Large intestine (tissue), 12 donors: ENCODE measurements at places on chromosomes 7 and 10.

DNA sequence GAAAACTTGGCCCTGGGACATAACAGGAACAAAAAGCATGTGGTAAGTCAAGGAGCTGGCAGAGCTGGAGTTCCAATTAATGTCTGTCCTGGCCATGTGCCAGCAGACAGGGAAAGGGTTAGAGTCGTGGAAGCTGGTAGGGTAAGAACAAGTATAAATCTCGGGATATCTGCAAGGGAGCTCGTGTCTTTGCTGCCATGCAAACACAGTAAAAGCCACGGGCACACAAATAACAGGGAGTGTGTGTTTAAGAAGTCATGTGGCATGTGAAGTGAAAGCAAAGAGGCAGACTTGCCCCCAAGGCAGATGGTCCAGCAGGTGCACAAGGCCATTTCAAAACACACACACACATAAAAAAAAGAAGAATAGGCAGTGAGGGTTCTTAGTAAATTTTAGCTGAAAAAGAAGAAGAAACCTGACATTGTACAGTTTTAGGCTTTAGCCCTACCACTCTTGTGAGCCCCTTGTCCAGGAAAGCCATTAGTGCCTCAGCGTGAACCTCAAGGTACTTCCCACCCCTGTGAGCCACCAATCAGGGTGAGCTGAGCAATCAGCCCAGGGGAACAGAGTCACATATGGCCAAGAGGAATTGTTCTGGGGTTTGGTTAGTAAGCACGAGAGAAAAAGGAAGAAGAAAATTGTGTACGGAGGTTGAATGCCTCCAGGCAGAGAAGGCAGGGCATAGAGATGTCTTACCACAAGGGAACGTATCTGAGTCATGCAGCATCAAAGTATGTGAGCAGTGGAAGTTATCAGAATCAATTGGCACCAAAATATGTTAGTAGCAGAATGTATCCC, 32.8 kb upstream of the ARHGAP12 start:
- H3K36me3 ChIP-seq = no peaks in the 10 kb centered on the region
- DNase-seq = peak; percentile 72
- H3K27me3 ChIP-seq = no peaks in the 10 kb centered on the region
- H3K4me3 ChIP-seq = no peak overlapping the region

GRCh38 chr7:7859411-7859810, 109.2 kb upstream of the GLCCI1 start:
- no peak overlapping the region for H3K4me3 ChIP-seq
- H3K4me1 ChIP-seq = no peaks in the 10 kb centered on the region
- H3K36me3 ChIP-seq = no peaks in the 10 kb centered on the region
- no peak overlapping the region for H3K27ac ChIP-seq

- DNase-seq = peak; percentile 30
- H3K27ac ChIP-seq = no peak overlapping the region
- H3K4me3 ChIP-seq = no peak overlapping the region
- H3K36me3 ChIP-seq = no peaks in the 10 kb centered on the region
- no peaks in the 10 kb centered on the region for H3K4me1 ChIP-seq
These were observed 449.6 kb downstream of the GRM8 start for GRCh38 chr7:126803060-126803665.

GRCh38 chr10:119207713-119208552, 562 bp downstream of the GRK5 start:
- no peaks in the 10 kb centered on the region for H3K27me3 ChIP-seq
- DNase-seq = peak; percentile 72
- H3K36me3 ChIP-seq = peaks cover 3% of the 10 kb centered on the region
- peaks cover 30% of the 10 kb centered on the region for H3K4me1 ChIP-seq

DNA sequence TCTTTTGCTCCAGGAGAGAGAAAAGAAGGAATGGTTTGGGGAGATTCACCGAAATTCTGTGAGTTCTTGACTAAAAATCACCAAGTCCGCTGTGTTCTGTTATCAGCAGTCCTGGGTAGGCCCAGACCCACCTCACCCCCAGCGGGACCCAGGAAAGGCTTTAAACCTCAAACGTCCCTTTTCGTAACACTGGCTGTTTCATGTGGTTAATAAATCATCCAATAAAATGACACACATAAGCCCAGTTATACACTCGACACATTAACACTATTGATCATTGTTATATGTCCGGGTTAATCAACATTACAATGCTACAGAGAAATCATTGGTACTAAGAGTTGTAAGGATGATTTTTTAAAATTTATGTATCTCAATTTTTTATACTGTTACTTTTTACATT, 25.2 kb downstream of the DIP2C start:
- H3K27me3 ChIP-seq = no peaks in the 10 kb centered on the region
- H3K4me1 ChIP-seq = peaks cover 26% of the 10 kb centered on the region
- no peak overlapping the region for H3K27ac ChIP-seq
- no peak for DNase-seq
- no peak overlapping the region for H3K4me3 ChIP-seq

- H3K4me3 ChIP-seq = no peak overlapping the region
- peak overlapping the region; percentile 2 for H3K27ac ChIP-seq
- no peaks in the 10 kb centered on the region for H3K27me3 ChIP-seq
- H3K36me3 ChIP-seq = no peaks in the 10 kb centered on the region
- peaks cover 13% of the 10 kb centered on the region for H3K4me1 ChIP-seq
These were observed 110.9 kb downstream of the SGMS1 start for GRCh38 chr10:50512743-50513416.

- H3K4me3 ChIP-seq = no peak overlapping the region
- H3K27me3 ChIP-seq = peaks cover 2% of the 10 kb centered on the region
- no peaks in the 10 kb centered on the region for H3K4me1 ChIP-seq
- no peak overlapping the region for H3K27ac ChIP-seq
- H3K36me3 ChIP-seq = no peaks in the 10 kb centered on the region
These were observed 98.9 kb downstream of the HERPUD2 start for GRCh38 chr7:35596061-35596460.

- peaks cover 2% of the 10 kb centered on the region for H3K4me1 ChIP-seq
- DNase-seq = no peak
- H3K36me3 ChIP-seq = no peaks in the 10 kb centered on the region
- H3K4me3 ChIP-seq = no peak overlapping the region
- H3K27ac ChIP-seq = no peak overlapping the region
These were observed 149.4 kb upstream of the ASAH2 start for GRCh38 chr10:50400694-50401093.

DNA sequence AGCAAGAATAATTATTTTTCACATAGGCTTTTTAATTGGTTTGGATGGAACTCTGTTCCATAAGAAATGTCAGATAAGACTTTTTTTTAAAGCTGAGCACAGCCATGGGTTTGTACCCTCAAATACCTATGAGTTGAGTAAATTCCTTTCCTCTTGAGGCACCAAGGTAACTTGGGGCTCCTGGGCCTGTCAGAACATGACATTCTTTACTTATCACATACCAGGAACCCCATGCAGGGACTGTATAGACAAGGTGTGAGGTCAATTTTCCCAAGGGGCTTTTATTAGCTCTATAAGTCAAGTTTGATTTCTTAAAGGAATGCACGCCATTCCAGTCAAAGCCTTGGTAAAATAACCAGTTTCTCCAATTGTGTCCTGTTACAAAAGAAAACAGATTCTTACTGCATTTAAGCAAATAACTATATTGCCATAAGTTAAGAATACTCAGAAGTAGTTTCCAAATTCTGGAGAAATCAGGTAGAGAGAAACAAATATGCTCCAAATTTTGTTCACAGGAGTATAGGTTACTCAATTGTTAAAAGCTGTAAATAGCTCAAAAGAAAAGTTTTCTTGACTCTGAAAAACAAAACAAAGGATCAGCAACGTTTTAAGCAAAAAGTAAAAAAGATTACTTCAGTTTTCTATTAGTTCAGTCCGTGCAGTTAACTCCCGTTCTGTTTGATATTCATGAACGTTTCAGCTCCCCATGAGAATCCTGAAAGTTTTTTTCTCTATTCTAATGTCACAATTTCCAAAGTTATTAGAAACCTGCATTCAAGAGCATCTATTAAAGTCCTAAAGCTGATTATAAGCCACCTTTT, 167.5 kb upstream of the NAMPT start:
- no peak overlapping the region for H3K27ac ChIP-seq
- DNase-seq = no peak
- no peaks in the 10 kb centered on the region for H3K27me3 ChIP-seq
- no peak overlapping the region for H3K4me3 ChIP-seq

DNA sequence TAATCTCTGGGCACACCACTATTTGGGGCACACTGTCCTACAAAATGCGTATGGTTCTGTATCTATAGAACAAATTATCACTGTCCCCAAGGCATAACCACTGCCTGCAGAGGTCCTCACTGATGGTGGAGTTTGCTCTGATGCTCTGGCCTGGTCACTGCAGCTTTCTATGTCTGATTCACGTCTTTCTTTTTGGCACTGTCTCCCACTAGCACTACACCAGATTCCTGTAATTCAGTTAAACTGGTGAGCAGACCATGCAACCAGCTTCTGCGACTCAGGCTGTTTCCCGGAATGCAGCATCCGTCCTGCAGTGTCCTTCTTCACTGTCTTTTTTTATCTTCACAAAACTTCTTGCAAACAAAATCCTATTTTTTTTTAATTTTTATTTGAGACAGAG, 112.8 kb downstream of the KLF6 start:
- peaks cover 13% of the 10 kb centered on the region for H3K4me1 ChIP-seq
- no peak overlapping the region for H3K4me3 ChIP-seq
- no peak overlapping the region for H3K27ac ChIP-seq
- H3K36me3 ChIP-seq = no peaks in the 10 kb centered on the region

DNA sequence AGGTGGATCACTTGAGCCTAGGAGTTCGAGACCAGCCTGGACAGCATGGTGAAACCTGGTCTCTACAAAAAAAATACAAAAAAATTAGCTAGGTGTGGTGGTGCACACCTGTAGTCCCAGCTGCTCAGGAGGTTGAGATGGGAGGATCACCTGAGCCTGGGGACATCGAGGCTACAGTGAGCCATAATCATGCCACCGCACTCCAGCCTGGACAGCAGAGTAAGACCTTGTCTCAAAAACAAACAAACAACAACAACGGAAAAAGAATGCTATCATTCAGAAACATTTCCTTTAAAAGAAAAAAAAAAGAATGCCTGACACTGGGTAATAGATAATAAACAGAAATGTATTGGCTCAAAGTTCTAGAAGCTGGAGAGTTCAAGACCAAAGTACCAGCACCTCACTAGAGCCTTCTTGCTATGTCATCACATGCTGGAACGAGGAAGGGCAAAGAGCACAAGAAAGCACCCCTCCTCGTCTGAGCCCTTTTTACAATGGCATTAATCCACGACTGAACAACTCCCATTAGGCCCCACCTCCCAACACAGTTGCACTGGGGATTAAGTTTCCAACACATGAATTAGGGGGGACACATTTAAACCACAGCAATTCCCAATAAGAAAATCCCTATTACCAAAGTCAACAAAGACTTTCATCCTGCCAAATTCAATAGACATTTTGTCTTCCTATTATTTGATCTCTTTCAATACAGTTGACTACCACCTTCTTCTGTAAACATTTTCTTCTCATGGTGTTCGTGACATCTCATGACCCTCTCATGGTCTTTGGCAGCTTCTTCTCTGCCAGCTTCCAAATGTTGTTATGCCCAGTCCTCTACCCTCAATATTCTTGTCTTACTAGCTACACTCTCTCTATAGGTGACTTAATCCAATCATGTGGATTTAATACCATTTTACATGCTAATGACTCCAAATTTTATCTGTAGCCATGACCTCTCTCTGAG, 20.0 kb downstream of the AKR1D1 start:
- H3K27ac ChIP-seq = peak overlapping the region; percentile 65
- peaks cover 9% of the 10 kb centered on the region for H3K4me1 ChIP-seq
